ENCODE measurements at places on chromosomes 5 and 9.
A peak's percentile ranks its signal among the peaks of the same experiment; 100 is the strongest.

- DNase-seq: no peak
Observed at GRCh38 chr5:143031781-143032580, 261.8 kb downstream of the ARHGAP26 start.

GRCh38 chr5:1509346-1510085, 14.2 kb downstream of the LPCAT1 start:
- no peak for DNase-seq

DNA sequence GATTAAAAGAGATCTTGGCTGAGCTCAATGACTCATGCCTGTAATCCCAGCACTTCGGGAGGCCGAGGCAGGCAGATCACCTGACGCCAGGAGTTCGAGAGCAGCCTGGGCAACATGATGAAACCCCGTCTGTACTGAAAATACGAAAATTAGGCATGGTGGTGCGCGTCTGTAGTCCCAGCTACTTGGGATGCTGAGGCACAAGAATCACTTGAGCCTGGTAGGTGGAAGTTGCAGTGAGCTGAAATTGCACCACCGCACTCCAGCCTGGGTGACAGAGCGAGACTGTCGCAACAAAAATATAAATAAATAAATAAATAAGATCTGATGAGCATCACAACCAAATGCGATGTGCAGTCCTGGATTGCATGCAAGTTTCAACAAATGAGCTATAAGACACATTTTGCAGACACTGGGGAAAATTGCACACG, 8.7 kb upstream of the ENG start:
- DNase-seq: no peak

- DNase-seq: no peak
Observed at GRCh38 chr9:85278769-85279168, 463.0 kb downstream of the AGTPBP1 start.

DNA sequence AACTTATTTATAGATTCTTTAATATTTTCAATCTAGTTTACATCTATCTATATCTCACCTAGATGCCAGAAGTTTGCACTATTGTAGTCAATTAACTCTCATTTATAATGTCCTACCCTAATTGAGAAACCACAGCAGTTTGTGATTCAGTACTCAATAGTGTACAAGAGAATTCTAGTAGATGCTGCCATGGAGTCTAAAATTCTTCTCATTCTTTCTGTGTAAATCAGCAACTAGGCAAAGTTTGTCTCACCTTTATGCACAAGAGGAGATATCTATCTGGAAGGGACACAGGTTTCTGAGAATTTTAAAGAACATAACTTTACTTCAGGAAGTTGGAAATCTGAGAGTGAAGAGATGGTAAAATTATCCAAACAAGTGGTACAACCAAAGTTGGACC, 173.0 kb upstream of the FBXL7 start:
- no peak for DNase-seq

DNA sequence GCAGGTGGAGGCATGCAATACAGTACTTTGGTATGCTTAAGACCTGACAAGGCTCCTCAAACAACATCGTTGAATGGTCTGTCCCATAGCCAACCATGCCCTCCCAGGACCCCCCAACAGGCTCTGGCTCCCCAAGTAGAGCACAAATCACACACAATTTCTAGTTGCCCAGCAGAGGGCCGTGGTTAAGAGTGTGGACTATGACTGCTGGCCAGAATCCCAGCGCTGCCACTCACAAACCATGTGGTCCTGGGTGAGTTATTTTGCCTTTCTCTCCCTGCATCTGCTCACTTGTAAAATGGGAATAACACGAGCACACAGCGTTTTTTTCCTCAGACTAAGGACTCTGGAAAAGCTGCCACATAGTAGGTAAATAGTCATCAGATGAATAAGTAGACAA, 6.5 kb downstream of the CKMT2 start:
- no peak for DNase-seq

- DNase-seq: no peak
Observed at GRCh38 chr5:68449380-68449779, 233.8 kb downstream of the PIK3R1 start.

DNA sequence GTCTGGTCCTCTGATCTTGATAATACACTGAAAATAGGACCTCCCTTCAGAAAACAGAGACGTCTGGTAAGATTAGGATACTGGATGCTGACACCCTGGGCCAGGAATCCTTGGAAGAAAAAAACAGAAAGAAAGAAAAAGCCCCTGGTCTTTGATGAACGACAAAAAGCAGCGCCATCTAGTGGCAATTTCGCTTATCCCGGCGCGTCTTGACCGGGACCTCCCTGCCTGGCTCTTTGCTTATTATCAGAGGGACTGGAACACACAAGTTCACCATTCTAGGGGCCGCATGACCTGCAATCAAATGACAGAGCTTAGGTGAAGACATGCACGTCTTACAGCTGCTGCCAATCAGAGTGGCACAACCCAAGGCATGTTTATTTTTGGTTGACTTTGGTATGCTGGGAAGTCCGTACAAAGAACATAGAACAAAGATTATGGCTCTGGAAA, 114.9 kb upstream of the NFIB start:
- DNase-seq: peak; percentile 95
